ENCODE measurements at places on chromosomes 7 and 10. TPM values are rescaled to one million over a fixed set of nuclear protein-coding genes. Genes with fewer than 3 reads are reported as not detected.

Gene CYP3A7
- not detected for total RNA-seq

Gene PLEKHS1
- not detected for total RNA-seq

Gene LIPF
- total RNA-seq: not detected

Gene OR2A1
- total RNA-seq: not detected

Gene EPHB6
- total RNA-seq: 21.4 TPM

Gene LRIT1
- not detected for total RNA-seq

Gene CYP3A4
- not detected for total RNA-seq

Gene NRCAM
- 120 TPM for total RNA-seq

Gene CYP3A5
- not detected for total RNA-seq

DNA sequence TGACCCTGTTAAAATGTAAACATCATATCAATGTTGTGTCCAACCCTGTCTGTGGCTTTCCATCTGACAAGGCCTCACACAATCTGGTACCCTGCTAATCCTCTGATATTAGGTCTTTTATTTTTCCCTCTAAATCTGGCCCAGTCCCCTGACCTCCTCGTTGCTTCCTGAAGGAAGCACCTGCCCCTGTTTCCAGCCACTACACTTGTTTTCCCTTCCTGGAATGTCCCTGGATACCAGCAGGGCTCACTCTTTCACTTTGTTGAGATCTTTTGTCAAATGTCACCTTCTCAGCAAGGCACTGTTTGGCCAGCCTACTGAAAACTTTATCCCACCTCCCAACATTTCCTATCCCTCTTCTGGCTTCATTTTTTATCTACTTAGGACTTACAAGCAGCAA is 2.1 kb downstream of the SAMD9L start:
- H3K36me3 ChIP-seq: no peaks in the 10 kb centered on the region
- DNase-seq: no peak
- peaks cover 2% of the 10 kb centered on the region for H3K27me3 ChIP-seq
- no peak overlapping the region for H3K27ac ChIP-seq
- no peak overlapping the region for H3K4me3 ChIP-seq

DNA sequence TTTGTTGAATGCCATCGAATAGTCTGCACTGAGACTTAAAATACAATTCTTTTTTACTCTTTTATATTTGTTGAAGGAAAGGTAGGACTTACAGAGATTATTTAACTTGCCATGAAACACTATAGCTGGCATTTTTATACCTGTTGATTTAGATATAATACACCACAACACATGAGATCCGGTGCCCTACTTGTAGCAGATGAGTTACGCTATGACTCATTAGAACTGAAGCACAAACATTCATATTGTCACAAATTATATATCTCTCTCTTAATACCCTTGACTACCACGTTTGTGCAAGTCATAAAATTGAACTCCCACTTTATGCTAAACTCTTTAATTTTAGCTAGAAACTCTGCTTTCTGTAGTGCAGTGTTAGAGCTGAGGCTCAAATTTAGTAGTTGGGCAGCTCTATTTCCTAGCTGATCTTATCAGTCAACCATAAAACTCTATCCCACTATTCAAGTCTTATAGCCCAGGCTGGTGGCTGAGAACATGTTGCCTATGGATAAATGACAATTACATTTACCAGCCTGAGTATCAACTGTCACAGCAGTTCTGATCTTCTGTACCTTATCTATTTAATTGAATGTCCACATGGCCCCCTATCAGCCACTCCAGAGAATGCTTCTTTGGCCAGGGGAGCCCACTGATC is 137.4 kb upstream of the SEMA3D start:
- no peak for DNase-seq
- no peak overlapping the region for H3K27ac ChIP-seq
- H3K4me1 ChIP-seq: peaks cover 5% of the 10 kb centered on the region
- no peaks in the 10 kb centered on the region for H3K36me3 ChIP-seq
- H3K4me3 ChIP-seq: no peak overlapping the region

GRCh38 chr10:112288486-112288885 is 5.3 kb downstream of the TECTB start:
- peak overlapping the region; percentile 85 for H3K27ac ChIP-seq
- peaks cover 4% of the 10 kb centered on the region for H3K27me3 ChIP-seq
- H3K36me3 ChIP-seq: peaks cover 4% of the 10 kb centered on the region
- H3K4me1 ChIP-seq: peaks cover 16% of the 10 kb centered on the region
- peak overlapping the region; percentile 66 for H3K4me3 ChIP-seq

DNA sequence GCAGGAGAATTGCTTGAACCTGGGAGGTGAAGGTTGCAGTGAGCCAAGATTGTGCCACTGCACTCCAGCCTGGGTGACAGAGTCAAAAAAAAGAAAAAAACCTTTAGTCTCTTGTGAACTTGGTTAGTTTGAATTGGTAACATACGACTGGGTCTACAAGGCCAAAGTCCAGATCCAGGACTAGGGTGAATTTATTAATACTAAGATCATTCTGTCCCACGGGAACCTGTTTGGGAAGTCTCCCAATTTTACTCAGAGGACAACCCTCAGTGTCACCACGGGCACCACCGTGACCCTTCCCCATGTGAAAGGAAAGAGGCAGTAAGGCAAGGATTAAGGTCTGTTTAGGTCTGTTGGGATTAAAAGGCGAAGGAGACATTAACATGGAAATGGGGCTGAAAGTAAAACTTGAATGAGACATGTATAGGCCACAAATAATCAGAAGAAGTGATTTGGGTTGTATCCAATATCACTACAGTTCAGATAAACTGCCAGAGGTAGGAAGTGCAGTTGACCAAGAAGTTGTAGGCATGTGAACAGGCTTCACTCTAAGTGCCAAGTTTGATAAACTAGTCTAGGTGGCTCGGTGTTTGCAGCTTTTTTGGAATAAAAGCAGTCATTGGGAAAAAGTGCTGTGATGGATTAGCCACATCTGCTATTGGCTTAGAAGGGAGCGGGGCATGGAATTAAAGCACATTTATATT is 30.7 kb downstream of the MYOF start:
- no peak for DNase-seq
- no peak overlapping the region for H3K27ac ChIP-seq
- no peaks in the 10 kb centered on the region for H3K4me1 ChIP-seq
- H3K4me3 ChIP-seq: no peak overlapping the region

- H3K4me3 ChIP-seq: no peak overlapping the region
- no peak overlapping the region for H3K27ac ChIP-seq
Observed at GRCh38 chr7:15507171-15507570, 54.6 kb downstream of the AGMO start.

- DNase-seq: no peak
- no peak overlapping the region for H3K27ac ChIP-seq
- H3K36me3 ChIP-seq: peaks cover 9% of the 10 kb centered on the region
- H3K27me3 ChIP-seq: no peaks in the 10 kb centered on the region
- H3K4me1 ChIP-seq: no peaks in the 10 kb centered on the region
- no peak overlapping the region for H3K4me3 ChIP-seq
Observed at GRCh38 chr7:129307592-129307991, 82.8 kb downstream of the AHCYL2 start.

DNA sequence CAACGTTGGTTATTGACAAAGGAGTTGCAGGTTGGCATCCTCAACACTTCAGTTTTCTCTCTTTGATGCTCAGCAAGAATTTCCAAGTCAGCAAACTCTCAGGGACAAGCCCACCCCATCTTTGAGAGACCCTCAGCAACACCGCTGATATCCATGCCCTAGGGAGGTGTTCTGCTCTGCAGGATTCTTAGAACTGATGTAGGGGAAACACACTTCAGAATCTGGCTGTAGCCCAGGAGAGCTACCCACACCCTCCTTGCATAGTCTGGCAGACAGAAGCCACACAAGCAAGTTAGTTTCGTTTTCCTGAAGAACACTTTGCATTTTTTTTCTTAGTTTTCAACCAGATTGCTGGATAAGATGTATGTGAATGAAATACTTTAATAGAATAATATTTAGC is 822 bp downstream of the SAMD9L start:
- no peak for DNase-seq
- peaks cover 2% of the 10 kb centered on the region for H3K27me3 ChIP-seq
- no peaks in the 10 kb centered on the region for H3K36me3 ChIP-seq
- no peak overlapping the region for H3K4me3 ChIP-seq
- no peaks in the 10 kb centered on the region for H3K4me1 ChIP-seq
- no peak overlapping the region for H3K27ac ChIP-seq

DNA sequence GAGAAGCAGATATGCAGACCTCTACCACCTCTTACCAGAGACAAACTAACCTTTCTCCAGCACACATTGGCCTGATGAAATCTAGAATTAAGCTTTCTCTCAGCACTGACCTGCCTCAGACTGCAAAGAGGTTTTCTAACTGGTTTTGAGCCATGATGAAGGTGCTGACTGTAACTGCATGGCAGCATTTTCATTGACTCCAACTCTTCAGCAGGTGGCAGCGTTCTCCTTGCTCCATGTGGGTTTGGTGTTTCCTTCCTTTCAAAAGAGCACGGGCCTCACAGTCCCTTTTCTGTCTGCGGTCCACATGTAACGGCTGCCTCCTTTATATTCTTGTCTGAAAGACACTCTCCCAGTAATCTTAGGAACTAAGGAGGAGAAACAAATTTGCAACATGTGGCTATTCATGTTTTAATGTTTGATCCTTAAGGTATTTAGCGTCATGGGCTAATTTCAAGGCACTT is 12.6 kb downstream of the KLLN start:
- H3K27ac ChIP-seq: no peak overlapping the region
- no peaks in the 10 kb centered on the region for H3K36me3 ChIP-seq
- no peaks in the 10 kb centered on the region for H3K4me1 ChIP-seq
- no peaks in the 10 kb centered on the region for H3K27me3 ChIP-seq
- DNase-seq: peak; percentile 41
- no peak overlapping the region for H3K4me3 ChIP-seq

DNA sequence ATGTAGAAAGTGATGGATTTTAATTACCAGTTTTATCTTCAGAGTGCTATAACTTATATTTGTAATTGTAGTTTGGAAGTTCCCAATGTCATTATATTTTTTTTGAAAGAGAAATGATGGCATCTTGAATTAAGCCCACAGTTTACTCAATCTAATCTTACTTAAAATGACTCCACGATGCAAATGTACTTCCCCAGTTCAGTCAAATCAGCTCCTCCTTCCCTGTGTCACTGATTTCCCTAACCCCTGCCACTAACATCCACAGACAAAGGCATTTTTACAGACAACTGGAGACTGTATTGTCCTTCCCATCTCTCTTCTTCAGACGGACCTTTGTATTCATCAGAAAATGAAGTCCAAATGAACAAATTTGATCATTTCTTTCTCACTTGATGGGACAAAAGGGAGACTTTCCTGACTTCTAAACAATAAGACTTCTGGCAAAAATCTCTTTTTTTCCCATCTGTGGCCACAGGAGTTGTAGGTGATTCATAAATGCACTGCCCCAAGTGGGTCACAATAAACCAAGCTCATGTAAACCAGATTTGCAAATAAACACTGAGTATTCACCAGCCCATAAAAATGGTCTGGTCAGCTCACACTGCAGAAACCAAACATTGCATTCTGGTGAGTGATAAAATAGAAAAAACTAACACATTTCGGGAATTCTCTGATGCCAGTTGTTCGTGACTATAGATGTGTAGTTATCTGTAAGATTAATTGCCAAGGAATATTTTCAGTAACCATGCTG is 162.9 kb downstream of the FANK1 start:
- H3K4me1 ChIP-seq: peaks cover 27% of the 10 kb centered on the region
- H3K36me3 ChIP-seq: peaks cover 5% of the 10 kb centered on the region
- H3K27me3 ChIP-seq: no peaks in the 10 kb centered on the region
- no peak for DNase-seq

GRCh38 chr10:17464545-17464944 is 10.2 kb upstream of the ST8SIA6 start:
- no peak overlapping the region for H3K4me3 ChIP-seq
- H3K4me1 ChIP-seq: no peaks in the 10 kb centered on the region
- H3K27me3 ChIP-seq: peaks cover 7% of the 10 kb centered on the region
- peaks cover 12% of the 10 kb centered on the region for H3K36me3 ChIP-seq
- no peak overlapping the region for H3K27ac ChIP-seq

- H3K27ac ChIP-seq: no peak within 1 kb of the TSS
- peak within 1 kb of the TSS; percentile 84 for H3K4me3 ChIP-seq
- peak; percentile 65 for DNase-seq
- H3K4me1 ChIP-seq: peaks cover 15% of the 10 kb centered on the region
- H3K27me3 ChIP-seq: no peaks in the 10 kb centered on the region
Observed at GRCh38 chr7:141702047-141702567, at the start of gene DENND11. DENND11 (minus strand) TSS chr7:141702166; CDS start chr7:141702153, 13 bp downstream.

DNA sequence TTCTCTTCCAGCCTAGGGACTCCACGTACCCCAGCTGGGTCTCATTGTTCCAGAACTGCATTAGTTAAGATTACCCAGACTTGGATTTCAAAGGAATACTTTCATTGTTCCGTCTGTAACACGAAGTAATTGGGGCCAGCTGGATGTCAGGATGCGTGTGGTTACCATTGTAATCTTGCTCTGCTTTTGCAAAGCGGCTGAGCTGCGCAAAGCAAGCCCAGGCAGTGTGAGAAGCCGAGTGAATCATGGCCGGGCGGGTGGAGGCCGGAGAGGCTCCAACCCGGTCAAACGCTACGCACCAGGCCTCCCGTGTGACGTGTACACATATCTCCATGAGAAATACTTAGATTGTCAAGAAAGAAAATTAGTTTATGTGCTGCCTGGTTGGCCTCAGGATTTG is 21.0 kb downstream of the LRRC17 start:
- no peaks in the 10 kb centered on the region for H3K36me3 ChIP-seq
- DNase-seq: no peak
- no peak overlapping the region for H3K4me3 ChIP-seq
- no peak overlapping the region for H3K27ac ChIP-seq

DNA sequence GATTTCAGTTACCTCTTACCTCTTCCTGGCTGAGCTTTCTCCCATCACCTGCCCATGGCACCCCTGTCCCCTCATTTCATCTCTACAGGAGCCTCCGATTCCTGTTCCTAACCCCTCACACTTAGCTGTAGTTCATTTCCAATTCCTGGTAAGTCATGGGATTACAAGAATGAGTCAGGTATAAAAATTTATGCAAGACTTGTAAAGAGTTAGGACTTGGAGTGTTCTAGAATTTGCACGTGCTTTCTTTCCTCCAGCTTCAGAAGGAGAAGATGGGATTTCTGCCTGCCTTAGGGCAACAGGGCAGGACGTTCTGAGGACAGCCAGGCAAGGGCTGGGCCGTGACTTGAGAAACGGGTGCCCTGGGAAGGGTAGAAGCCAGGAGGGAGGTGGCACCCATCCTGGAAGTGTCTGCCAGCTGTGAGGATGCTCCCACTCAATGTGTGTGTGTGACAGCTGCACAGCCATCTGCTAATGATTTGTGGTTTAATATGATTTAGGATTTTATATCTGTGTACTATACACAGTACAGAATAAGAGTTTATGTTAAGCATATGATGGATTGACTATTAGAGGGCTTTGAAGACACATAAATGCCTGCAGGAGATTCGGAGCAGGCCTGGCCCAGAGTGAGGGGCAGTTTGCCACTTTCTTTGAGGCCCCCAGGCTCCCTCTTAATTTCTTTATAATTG is 81.5 kb upstream of the VIPR2 start:
- no peaks in the 10 kb centered on the region for H3K36me3 ChIP-seq
- no peak overlapping the region for H3K4me3 ChIP-seq
- no peak overlapping the region for H3K27ac ChIP-seq
- no peaks in the 10 kb centered on the region for H3K4me1 ChIP-seq
- DNase-seq: no peak

DNA sequence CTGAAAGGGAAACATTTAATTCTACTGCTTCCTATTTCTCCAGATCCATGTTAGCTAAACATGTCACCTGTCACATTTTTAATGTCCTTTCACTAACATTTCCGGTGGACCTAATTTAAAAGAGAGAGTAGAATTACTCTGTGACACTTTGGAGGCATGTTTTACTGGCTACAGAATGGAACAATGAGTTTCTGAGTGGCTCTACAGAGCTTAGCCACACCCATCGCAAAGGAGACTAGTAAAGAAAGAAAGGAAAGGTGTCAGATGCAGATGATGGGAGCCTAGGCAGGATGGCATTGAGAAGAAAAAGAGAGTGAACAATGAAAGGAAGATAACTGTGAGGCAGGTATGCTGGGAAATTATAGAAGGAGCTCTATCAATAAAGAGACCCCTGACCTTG is 35.9 kb downstream of the NDUFB2 start:
- no peak overlapping the region for H3K4me3 ChIP-seq
- no peak overlapping the region for H3K27ac ChIP-seq
- no peaks in the 10 kb centered on the region for H3K36me3 ChIP-seq
- no peak for DNase-seq

Data from glutamatergic neuron (in vitro differentiated cells).